Suprapubic skin (tissue), 4 donors: ENCODE measurements at places on chromosomes 6 and 20.
A peak's percentile ranks its signal among the peaks of the same experiment; 100 is the strongest.

DNA sequence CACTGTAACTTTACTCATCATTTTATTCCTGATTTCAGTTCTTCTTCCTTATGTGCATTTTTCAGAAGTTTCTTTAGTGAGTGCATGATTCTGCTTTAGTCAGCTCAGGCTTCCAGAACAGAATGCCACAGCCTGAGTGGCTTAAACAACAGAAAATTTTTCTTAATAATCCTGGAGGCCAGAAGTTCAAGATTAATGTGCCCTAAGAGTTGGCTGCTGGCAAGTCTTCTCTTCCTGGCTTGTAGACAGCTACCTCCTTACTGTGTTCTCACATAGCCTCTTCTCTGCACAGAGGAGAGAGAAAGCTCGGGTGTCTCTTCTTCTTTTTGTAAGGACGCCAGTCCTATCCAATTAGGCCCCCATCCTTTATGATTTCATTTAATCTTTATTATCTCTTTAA, 443.1 kb upstream of the RGS17 start:
- H3K27ac ChIP-seq, result no peak overlapping the region
- no peaks in the 10 kb centered on the region for H3K4me1 ChIP-seq
- H3K27me3 ChIP-seq, result no peaks in the 10 kb centered on the region
- H3K36me3 ChIP-seq, result no peaks in the 10 kb centered on the region

DNA sequence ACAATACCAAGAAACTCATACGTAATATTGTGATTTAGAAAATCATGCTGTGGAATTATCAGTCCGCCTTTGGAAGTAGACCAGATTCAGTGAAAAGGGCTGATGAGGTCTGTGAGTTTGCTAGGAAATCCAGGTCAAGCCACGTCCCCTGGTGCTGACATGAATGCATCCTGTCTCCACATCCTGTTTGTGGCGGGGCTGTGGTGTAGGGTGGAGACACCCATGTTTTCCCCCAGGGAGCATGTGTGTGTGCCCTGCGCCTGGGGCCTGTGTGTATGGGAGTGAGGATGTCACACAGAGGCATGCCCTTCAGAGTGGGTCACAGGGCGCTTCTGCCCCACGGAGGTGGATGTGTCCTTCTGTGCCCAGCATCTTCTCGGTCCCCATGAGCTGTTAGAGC, 109.1 kb downstream of the SASH1 start:
- H3K27me3 ChIP-seq, result no peaks in the 10 kb centered on the region
- H3K27ac ChIP-seq, result no peak overlapping the region
- peaks cover 7% of the 10 kb centered on the region for H3K4me1 ChIP-seq
- no peak for DNase-seq
- H3K4me3 ChIP-seq, result no peak overlapping the region

DNA sequence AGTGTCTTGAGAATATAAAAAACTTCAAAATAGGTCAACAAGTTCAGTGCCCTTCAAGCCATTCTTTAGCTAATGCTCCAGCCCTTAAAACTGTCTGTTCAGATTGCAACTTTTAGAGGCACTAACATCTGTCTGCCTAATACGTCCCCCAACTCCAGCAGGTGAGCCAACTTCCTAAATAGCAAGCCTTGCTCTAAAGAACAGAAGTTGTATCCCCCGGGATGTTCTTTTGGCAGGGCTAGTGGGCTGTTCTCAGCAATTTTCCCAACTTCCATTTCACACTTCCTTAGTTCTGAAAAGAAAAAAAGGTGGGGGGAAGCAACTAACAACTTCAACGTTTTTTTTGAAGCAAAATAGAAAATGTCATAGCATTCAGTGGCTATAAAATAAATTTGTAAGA, 290.0 kb upstream of the PTCHD4 start:
- no peak for DNase-seq
- no peak overlapping the region for H3K4me3 ChIP-seq
- H3K27ac ChIP-seq, result no peak overlapping the region
- H3K36me3 ChIP-seq, result no peaks in the 10 kb centered on the region
- H3K4me1 ChIP-seq, result no peaks in the 10 kb centered on the region

GRCh38 chr6:53433951-53434285, 85.2 kb upstream of the ELOVL5 start:
- no peak for DNase-seq
- H3K36me3 ChIP-seq, result no peaks in the 10 kb centered on the region
- no peak overlapping the region for H3K4me3 ChIP-seq
- no peak overlapping the region for H3K27ac ChIP-seq

DNA sequence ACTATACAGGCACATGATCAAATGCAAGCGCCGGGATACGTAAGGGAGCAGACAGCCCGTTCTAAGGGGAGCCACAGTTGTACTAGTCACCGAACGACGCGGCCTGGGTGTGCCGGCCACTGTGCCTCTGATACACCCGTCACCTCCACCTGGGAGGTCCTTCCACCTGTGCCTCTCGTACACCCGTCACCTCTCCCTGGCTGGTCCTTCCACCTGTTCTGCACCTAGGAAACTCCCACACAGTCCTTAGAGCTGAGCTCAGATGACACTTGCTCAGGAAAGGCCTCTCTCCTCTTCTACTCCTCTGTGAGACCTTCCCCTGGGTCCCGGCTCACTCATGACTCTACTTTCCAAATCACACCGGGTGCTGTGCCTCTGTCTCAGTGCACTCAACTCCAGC, 245.0 kb downstream of the TTLL2 start:
- no peak overlapping the region for H3K4me3 ChIP-seq
- no peaks in the 10 kb centered on the region for H3K36me3 ChIP-seq
- no peak for DNase-seq
- peaks cover 15% of the 10 kb centered on the region for H3K4me1 ChIP-seq
- H3K27me3 ChIP-seq, result peaks cover under 1% of the 10 kb centered on the region

DNA sequence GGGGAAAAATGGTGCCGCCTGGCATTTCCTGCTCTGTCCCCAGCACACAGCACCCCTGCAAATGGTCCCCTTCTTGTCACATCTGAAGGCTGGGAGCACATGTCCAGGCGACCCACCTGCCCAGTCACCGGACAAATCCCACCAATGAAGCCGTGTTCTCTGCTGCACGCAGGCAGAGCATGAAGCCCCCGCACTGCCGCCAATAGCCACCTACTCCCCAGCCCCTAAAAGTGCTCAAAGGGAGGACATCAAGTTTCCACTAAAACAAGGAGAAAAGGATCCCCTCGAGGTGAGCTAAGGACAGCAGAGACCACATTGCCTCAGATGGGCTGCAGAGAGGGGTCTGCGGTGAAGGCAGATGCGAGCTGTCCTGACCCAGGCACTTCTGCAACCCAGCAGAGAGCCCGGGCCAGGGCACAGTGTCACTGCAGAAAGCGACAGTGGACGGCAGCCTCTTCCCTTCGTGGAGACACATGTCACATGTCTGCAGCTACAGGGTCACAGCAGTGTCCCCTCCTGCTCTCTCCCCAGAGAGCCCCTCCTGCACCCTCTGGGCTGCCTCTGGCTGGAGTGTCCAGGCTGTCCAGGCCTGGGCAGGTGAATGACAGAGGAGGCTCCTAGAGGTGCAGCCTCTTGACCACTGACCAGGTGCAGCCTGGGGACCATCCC, 221.5 kb downstream of the PREX1 start:
- peaks cover 12% of the 10 kb centered on the region for H3K27me3 ChIP-seq
- H3K27ac ChIP-seq, result no peak overlapping the region
- DNase-seq, result peak; percentile 34
- H3K4me3 ChIP-seq, result no peak overlapping the region
- no peaks in the 10 kb centered on the region for H3K4me1 ChIP-seq

GRCh38 chr6:133682506-133683307, 206.2 kb upstream of the TCF21 start:
- no peaks in the 10 kb centered on the region for H3K4me1 ChIP-seq
- no peak for DNase-seq
- H3K36me3 ChIP-seq, result no peaks in the 10 kb centered on the region
- H3K27me3 ChIP-seq, result no peaks in the 10 kb centered on the region

DNA sequence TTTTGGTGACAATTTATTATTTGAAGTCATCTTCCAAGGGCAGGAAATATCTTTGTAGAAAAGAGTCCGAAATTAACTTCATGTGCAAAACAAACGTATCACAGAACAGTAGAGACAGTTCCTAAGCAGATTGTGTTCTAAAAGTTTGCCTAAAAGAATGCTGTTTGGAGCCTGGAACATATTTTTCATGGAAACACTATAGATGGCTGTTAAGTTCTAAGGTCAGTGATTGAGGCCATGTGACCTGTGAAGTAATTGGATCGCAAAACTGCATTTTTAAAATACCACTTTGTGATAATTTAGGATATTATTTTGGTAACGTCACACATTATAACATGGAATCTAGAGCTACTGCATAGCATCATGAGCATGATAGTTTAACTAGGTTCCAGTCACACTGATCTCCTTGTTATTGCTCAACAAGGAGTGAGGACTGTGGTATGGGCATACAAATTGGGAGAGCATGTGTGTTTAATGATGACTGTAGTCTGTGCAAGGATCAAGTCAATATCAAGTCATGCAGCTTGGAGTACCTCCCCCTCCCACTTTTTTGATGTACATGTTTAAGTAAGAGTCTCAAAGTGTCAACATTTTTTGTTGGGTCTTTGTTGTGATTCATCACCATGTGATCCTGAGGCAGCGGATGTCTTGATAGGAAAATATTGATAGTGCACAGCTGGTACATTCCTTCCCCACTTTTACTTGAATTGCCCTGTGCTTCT, 609.3 kb upstream of the CITED2 start:
- no peaks in the 10 kb centered on the region for H3K36me3 ChIP-seq

DNA sequence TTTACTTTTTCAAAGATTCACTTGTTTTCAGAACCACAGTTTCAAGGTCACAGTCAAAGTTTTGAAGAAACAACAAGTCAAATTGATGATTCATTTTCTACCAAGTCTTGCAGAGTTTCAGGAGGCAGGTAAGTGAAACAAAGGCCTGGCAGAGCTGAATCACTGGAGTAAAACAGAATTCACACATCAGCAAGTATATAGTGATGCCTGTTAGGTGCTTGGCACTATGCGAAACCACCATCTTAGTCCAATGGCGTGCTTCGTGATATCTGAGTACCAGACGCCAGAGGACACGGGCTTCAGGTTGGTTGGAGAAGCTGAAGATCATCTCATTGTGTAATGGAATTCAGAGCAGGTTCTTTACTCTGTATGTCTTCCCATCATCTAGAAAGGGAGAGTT, 75.9 kb downstream of the RTN4IP1 start:
- H3K27me3 ChIP-seq, result no peaks in the 10 kb centered on the region
- H3K36me3 ChIP-seq, result peaks cover 17% of the 10 kb centered on the region
- DNase-seq, result no peak
- no peak overlapping the region for H3K27ac ChIP-seq
- no peak overlapping the region for H3K4me3 ChIP-seq

DNA sequence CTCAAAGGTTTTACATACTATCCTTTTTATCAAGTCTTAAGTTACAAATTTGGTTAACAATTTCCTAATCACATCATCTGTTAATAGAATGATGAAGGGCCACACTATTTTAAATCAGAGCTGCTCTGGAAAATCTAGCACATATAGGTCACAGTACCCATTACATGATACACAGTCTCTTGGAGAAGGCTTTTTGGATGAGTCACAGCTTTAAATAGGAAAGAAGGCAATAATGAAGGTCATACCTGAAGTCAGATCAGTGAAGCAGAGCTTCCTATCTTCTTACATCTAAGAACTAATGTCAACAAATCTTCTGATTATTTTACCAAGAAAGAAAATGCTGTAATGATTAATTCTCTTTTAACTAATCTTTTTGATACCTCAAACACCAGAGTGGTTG, 248.5 kb downstream of the BTBD9 start:
- no peaks in the 10 kb centered on the region for H3K27me3 ChIP-seq
- H3K4me1 ChIP-seq, result peaks cover 8% of the 10 kb centered on the region
- no peak for DNase-seq
- no peaks in the 10 kb centered on the region for H3K36me3 ChIP-seq

DNA sequence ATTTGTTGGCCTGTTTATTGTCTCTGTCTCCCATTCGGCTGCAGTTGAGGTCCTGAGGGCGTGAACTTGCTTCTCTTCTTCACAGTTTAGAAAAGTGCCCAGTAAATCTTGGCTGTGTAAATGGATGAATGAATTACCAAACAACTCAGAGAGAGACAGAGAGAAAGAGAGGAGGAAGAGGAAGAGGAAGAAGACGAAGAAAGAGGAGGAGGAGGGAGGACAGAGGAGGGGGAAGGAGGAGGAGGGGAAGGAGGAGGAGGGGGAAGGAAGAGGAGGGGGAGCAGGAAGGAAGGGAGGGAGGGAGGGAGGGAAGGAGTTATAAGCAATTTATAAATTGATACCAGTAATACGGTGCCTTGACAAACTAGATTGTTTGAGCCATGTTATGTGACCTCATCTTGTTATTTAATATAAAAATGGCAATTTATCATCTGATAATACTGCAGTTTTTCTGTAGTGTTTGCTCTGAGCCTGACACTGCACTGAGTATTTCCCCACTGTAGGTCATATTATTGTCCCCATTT, 18.7 kb downstream of the HCK start:
- H3K36me3 ChIP-seq, result no peaks in the 10 kb centered on the region
- DNase-seq, result no peak
- H3K27me3 ChIP-seq, result peaks cover 6% of the 10 kb centered on the region
- no peaks in the 10 kb centered on the region for H3K4me1 ChIP-seq

GRCh38 chr6:156687789-156688619, 89.2 kb upstream of the ARID1B start:
- H3K36me3 ChIP-seq, result no peaks in the 10 kb centered on the region
- H3K27me3 ChIP-seq, result no peaks in the 10 kb centered on the region
- no peak for DNase-seq
- peak overlapping the region; percentile 74 for H3K4me3 ChIP-seq
- H3K27ac ChIP-seq, result peak overlapping the region; percentile 99

GRCh38 chr6:39902786-39903465, 31.3 kb downstream of the MOCS1 start:
- no peak overlapping the region for H3K27ac ChIP-seq
- peak; percentile 54 for DNase-seq
- no peaks in the 10 kb centered on the region for H3K27me3 ChIP-seq
- H3K4me1 ChIP-seq, result no peaks in the 10 kb centered on the region
- peaks cover 37% of the 10 kb centered on the region for H3K36me3 ChIP-seq

GRCh38 chr6:169841907-169842606, 90.6 kb downstream of the ERMARD start:
- H3K36me3 ChIP-seq, result no peaks in the 10 kb centered on the region
- H3K27me3 ChIP-seq, result peaks cover 39% of the 10 kb centered on the region
- H3K27ac ChIP-seq, result no peak overlapping the region
- DNase-seq, result no peak

GRCh38 chr20:10667560-10668167, 6.1 kb downstream of the JAG1 start:
- H3K27me3 ChIP-seq, result no peaks in the 10 kb centered on the region
- DNase-seq, result no peak
- peaks cover 16% of the 10 kb centered on the region for H3K36me3 ChIP-seq
- H3K27ac ChIP-seq, result peak overlapping the region; percentile 56

DNA sequence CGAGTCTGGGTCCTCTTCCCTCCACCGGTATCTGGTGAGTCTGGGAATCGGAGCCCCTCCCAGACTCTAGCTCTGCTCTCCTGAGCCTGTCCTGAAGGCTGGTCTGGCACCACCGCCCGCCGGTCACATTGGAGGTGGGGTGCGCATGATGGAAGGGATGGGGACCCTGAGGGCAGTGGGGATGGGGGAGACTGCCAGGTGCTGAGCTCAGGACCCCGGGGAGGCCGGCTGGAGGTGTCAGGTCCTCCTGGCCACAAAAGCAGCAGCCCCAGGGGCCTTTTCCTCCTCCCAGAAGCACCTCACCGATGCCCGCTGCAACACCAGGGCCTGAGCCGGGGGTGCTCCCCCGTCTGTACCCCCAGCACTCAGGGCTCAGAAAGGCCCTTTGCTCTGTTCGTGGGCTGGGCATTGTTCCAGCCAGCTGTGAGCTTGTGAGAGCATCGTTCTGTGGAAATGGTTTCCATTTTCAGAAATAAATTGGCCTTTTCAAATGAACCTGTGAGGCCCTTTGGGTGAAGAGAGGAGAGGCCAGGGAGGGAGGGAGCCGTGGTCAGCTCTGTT, 2.5 kb upstream of the NPBWR2 start:
- H3K36me3 ChIP-seq, result no peaks in the 10 kb centered on the region
- no peak overlapping the region for H3K27ac ChIP-seq
- H3K4me3 ChIP-seq, result no peak overlapping the region
